H1 (cell line): ENCODE measurements at places on chromosomes 5 and 9. TPM values are rescaled to one million over a fixed set of nuclear protein-coding genes. Genes with fewer than 3 reads are reported as not detected.

DNA sequence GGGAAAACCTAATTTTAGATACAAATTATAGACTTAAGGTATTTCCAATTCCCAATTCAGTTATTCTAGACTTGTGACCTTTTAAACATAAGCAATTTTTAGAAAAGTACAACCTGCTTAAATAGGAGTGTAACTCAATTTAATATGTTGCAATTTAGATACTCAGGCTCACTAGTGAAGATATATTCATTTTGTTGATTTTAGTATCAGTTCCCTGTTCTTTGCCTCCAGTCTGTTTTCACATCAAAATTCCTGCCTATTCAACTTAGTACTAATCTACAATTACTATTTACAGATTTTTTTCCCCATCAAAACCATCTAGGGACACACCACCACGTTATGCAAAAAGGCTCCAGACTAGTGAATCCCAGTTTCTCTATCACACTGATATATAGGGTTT lies 30.4 kb downstream of the PWWP2A start:
- DNase-seq = no peak

DIRAS2 gene
- total RNA-seq = 0.11 and 0.15 TPM in 2 replicates

GRCh38 chr5:2732004-2732403 lies 19.5 kb downstream of the IRX2 start:
- DNase-seq = no peak

DNA sequence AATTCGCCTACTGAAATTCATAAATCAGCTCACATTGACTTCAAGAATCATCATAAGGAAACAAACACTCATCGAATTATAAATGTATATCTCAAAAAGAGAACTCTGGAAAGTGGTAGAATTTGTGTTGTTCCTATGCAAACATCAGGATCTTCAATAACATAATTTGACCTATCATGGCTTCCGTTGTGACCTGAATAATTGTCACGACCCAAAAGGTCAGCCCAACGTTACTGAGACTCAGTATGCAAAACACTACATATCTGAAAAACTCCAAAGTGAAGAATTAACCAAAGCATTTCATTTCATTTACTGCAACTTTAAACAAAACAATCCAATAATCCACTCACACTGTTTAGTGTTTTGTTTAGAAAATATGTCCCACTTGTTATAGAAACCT lies 1.2 kb downstream of the RAPGEF6 start:
- DNase-seq = no peak

GDA gene
- 3.0 TPM in 2 replicates for total RNA-seq

ABL1 gene
- total RNA-seq = 104 and 110 TPM in 2 replicates

CAMLG gene
- total RNA-seq = 42.0 and 42.8 TPM in 2 replicates

ENDOG gene
- total RNA-seq = 17.5 and 22.4 TPM in 2 replicates

PLEKHG4B gene
- 42.9 and 43.6 TPM in 2 replicates for total RNA-seq

ZNF462 gene
- total RNA-seq = 154 and 163 TPM in 2 replicates

DNA sequence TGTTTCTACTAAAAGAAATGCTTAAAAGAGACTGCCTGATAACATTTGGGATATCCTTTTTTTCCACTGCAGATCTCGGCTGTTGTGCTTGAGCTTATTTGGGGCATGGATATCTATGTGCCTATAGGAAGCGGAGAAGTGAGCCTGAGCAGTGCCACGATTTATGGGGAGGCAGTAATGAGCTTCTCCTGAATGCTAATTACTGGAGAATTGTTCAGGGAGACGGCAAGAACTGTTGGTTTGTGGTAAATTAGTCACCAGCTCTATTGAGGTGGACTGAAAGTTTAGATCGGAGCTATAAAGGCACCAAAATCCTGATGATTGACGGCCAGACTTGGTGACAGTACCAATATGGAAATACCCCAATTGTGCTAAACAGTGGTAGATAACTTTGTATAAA lies 186.5 kb downstream of the ARHGEF28 start:
- no peak for DNase-seq

GRCh38 chr9:95793924-95794828 lies 81.3 kb upstream of the ERCC6L2 start:
- no peak for DNase-seq

DNA sequence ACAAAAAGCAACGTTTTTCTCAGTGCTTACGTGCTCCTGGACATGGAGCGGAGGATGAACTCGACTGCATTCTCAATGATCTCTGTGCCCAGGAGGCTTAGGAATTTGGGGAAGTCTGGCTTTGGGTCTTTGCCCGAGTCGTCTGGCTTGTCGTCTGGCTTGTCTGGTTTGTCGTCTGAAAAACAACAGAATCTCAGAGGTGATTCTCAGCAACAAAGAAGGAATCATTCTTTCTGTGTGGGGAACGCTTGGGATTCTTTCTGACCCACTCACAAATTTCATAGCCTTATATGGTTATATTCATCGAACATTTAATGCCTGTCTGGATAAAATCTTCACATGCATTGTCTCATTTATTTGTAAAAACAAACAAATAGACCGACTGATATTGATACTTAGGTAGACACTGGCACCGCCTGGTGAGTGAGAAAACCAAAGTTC lies 4.7 kb downstream of the C5orf46 start:
- DNase-seq = no peak

PCDHGA12 gene
- total RNA-seq = 1.0 and 1.3 TPM in 2 replicates

DNA sequence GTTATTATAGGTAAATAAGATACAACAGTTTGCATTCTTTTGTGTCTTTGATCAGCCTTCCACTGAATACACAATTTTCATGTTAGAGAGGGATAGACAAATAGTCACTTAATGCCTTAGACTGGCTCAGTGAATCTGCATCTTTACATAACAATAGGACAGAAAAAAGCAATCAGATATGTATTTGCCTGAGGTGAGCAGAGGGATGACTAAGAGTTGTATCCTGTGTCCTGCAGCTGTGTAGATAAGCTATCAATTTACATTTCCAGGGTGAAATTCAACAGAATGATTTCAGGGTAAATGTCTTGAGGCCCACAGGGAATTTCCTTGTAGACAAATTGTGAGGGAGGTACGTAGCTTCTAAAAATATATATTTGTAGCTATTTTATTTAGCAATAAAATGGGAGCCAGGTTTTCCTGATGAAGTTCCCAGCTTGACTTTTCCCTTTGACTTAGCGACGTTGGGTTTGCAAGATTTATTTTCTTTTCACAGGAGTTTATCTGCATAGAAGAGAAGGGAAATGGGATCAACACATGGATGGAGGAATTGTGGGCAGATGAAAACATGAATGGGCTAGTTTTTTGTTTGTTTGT lies 586.1 kb upstream of the CDH6 start:
- DNase-seq = no peak

GRCh38 chr5:51902512-51902911 lies 519.3 kb downstream of the ISL1 start:
- DNase-seq = no peak

DNA sequence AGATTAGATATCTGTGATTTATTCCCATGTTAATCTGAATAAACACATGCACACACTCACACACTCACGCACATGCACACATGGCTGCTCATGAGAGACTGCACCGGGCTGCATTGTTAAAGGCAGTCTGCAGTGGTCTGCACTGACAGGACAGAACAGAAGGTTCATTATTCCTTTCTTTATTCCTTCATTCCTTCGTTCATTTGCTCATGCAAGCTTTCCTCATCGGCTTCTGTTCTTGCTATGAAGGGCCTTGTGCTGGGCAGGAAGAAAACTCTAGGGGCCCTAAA lies 41.4 kb upstream of the FSTL4 start:
- no peak for DNase-seq

DNA sequence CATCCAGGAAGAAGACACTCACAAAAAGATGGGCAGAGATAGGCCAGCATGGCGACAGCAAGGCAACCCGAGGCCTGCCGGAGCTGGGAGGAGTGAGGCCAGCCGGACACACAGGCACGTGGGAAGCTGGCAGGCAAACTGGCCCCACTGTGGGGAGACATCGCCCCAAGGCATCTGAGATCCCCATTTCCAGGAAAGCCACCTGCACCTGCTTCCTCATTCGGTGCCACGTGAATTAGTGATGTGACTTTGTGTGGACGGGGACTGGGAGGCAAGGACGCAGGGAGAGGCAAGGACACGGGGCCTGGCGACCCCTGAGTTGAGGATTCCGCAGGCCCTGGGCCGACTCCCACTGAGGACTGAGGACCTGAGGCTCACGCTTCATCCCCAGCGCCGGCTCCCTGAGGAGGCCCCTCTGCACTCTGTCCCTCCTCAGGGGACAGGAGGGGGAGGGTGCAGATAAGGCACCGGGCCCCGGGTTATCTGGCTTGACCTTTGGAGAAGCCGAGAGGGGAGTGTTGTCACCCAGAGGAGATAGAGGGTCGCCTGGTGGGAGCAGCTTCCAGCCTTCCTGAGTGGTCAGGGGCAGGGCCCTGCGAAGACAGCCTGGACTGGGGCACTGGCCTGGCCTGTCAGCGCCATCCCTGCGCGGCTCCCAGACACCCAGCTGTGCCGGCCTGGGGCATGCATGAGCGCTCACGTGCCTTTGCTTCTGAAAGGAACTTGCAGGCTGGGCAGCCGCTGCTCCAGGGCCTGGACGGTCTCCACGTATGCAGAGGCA lies 39.7 kb downstream of the NDUFS6 start:
- peak; percentile 65 for DNase-seq

DNA sequence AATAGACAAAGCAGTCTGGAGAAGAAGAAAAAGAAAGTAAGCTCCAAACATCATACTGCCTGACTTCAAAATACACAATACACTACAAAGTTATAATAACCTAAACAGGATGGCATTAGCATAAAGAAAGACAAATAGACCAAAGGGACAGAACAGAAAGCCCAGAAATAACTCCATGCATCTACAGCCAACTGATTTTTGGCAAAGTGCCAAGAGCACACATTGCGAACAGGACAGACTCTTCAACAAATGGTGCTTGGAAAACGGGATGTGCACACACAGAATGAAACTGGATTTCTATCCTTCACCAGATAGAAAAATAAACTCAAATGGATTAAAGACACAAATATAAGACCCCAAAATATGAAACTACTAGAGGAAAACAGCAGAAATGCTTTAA lies 66.6 kb upstream of the SPATA31E1 start:
- no peak for DNase-seq

GRCh38 chr5:111552896-111553295 lies 40.6 kb upstream of the STARD4 start:
- DNase-seq = no peak

- DNase-seq = no peak
Observed at GRCh38 chr5:141683596-141684141, 1.6 kb upstream of the ARAP3 start.

CCDC127 gene
- total RNA-seq = 7.2 and 8.0 TPM in 2 replicates

GRCh38 chr5:58462154-58462553 lies 2.3 kb upstream of the PLK2 start:
- DNase-seq = no peak

DNA sequence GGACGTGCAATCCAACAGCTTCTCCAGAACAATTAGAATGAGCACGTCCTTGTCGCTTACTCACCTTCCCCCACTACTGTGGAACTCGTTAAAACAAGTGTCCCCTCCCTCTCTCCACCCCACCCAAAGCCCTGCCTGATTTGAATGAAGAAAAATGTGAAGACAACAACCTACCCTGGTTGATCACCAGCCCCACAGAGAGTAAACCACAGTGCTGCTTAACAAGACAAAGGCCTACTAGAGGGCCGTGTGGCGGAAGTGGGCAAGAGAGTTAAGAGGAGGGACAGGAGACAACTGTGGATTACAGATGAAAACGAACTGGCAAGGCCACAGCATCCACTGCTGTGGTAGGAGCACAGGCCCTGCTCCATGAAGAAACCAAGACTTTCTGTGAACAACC lies 51.1 kb downstream of the CDK5RAP2 start:
- DNase-seq = no peak

SCGB3A1 gene
- not detected in 2 replicates for total RNA-seq

- DNase-seq = no peak
Observed at GRCh38 chr9:69317894-69318293, 7.1 kb upstream of the ENTREP1 start.

- no peak for DNase-seq
Observed at GRCh38 chr9:109426626-109427402, 71.3 kb downstream of the PTPN3 start.

- no peak for DNase-seq
Observed at GRCh38 chr9:70133253-70134208, 89.9 kb downstream of the MAMDC2 start.

TRIM52 gene
- total RNA-seq = 5.7 and 6.2 TPM in 2 replicates

TPRN gene
- total RNA-seq = 23.2 and 27.2 TPM in 2 replicates

DNA sequence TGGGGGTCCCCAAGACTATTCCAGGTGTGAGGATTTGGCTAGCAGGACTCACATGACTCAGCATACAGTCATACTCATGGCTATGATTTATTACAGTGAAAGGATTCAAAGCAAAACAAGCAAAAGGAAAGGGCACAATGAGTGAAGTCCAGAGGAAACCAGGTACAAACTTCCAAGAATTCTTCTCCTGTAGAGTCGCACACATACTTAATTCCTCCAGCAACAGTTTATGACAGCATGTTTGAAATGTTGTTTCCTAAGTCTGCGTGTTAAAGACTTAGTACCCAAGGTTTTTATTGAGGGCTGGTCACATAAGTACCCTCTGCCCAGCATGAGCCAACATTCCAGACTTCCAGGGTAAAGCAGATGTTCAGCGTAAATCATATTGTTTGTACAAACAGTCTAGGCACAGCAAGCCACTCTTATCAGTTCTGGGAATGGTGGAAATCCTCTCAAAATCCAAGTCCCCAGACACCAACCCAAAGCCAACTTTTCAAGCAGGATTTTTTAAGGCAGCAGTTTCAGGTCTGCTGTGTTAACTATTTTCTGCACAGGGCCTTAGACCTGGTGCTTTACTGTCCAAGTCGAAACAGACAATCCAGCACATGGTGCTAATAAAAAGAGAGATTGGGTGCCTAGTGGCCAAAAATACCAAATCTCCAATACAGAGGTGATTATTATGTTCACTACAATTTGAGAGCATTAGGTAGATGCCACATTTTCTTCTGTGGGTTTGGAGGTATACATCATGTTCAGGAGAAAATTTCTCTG lies 18.6 kb upstream of the RICTOR start:
- DNase-seq = no peak

- no peak for DNase-seq
Observed at GRCh38 chr5:127885176-127885575, 182.0 kb downstream of the CCDC192 start.

DNA sequence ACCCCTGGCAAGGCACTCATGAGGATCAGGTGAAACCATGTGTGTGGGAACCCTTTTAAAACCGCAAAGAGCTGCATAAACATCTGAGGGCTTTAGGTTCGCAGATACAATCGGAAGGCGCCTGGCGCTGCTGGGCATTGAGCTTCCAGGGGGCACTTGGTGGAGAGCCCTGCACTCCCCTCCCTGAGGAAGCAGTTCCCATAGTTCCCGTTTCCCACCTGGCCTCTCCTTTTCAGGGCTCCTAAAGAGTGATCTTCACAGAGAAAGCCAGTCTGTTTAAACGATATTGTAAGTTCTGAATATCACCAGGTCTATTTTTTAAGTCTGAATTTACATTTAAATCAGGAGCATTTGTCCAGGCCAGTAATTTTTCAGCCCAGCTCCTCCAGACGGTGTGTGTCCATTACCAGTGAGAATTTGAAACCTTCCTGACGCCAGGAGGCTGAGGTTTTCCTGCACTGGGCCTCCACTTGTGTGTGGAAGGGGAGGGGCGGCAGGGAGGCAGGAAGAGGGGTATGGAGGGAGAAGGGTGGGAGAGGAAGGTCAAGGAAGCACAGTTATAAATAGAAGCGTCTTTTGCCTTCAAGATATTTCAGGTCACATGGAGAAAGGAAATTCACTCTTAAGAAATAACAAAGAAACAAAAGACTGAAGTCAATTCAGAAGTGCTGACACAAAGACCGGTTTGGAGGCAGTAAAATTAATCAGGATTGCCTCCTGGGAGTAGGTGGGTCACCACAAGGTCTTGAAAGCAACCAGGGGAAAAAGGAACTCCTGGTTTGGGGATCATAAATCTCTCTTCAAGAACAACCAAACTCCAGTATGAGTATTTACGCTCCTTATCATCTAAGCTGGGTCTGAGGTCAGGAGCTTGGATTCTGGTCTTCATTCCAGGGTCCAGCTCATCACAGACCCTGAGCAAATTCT lies 14.3 kb upstream of the MGAT1 start:
- no peak for DNase-seq

LCNL1 gene
- total RNA-seq = 0.15 TPM in 1 of 2 replicates, not detected in the other

CTXN3 gene
- total RNA-seq = not detected in 2 replicates
